Activated CD8-positive, alpha-beta memory T cell treated with anti-CD3 and anti-CD28 coated beads for 4 hours (primary cell): ENCODE measurements at places on chromosomes 2 and 18.
A peak's percentile ranks its signal among the peaks of the same experiment; 100 is the strongest.

GRCh38 chr18:621291-622043, 24.7 kb downstream of the CLUL1 start:
- no peak for DNase-seq

DNA sequence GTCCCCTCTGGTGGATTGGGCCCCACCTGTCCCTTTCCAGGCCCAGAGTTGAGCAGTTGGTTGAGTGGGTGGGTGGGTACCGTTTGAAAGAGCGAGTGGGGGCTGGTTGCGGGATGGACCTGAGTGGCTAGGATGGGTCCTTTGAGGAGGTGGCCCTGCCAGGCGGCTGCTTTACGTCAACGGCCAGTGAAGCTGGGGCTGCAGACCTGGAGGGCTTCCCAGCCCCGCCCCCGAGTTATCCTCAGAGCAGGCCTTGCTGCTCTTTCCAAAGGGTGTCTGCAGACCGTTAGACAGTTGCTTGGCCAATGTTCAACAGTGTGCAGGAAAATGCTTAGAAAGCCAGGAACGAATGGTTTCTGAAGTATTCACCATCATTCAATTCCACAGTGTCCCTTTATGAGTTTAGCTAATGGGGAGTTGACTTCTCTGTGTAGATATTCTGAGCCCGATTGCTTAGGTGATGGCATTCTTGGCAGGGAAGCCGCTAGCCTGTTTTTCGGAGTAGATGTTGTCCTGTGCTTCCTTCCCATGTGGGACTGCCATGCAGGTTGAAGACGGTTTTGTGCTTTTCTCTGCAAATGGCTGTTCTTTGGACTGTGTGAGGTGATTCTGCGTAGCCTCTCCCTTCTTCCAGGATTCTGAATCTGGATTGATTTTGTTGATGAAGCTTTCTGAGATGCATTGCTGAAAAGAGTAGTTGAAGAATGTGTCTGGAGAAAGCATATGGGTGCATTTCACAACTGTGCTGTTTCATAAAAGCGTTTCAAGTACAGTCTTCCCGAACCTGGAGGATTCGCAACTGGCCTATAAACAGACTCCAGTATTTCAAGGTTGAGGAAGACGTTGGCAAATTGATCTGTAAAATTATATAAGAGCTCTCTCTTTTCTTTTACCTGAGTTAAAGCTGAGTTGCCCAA, 45.8 kb downstream of the LDLRAD4 start:
- no peak for DNase-seq

DNA sequence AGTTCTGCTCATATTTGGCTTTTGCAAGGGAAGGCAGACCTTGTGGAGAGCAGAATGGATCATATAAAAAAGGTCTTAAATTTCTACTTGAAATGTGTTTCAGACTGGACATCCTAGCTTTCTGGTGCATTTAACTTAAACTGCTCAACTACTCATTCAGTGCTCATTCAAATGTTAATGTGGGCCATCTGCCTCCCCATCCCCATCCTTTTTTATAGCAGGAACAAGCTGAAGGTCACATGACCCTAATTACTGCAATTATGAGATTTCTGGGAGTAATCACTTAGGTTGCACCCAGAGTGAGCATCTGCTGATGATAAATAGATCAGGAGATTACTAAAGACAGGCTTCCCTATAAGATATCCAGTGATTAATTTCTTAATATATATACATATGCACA, 96.1 kb downstream of the MAP2 start:
- DNase-seq, result no peak

GRCh38 chr2:172972005-172972619, 103.5 kb upstream of the MAP3K20 start:
- no peak for DNase-seq

DNA sequence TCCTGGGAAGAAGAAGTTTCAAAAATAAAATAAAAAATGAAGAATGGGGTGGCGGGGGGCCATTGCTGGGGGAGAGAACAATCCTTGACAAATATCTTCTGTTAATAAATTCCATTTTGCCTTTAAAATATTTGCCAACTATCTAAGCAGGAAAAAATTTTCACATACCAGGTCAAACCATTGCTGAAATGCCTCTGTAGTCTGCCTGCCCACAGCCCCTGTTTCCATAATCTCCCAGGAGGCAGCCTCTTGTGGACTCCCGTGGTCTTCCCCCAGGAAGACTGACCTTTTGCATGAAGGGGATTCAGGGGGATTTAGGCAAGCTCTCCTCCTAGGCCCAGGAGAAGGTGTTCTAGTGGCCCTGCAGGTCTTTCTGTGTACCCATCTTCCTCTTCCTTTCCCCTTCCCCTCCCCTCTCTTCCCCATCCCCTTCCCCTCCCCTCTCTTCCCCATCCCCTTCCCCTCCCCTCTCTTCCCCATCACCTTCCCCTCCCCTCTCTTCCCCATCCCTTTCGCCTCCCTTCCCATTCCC, 61.0 kb downstream of the RPL37A start:
- no peak for DNase-seq

DNA sequence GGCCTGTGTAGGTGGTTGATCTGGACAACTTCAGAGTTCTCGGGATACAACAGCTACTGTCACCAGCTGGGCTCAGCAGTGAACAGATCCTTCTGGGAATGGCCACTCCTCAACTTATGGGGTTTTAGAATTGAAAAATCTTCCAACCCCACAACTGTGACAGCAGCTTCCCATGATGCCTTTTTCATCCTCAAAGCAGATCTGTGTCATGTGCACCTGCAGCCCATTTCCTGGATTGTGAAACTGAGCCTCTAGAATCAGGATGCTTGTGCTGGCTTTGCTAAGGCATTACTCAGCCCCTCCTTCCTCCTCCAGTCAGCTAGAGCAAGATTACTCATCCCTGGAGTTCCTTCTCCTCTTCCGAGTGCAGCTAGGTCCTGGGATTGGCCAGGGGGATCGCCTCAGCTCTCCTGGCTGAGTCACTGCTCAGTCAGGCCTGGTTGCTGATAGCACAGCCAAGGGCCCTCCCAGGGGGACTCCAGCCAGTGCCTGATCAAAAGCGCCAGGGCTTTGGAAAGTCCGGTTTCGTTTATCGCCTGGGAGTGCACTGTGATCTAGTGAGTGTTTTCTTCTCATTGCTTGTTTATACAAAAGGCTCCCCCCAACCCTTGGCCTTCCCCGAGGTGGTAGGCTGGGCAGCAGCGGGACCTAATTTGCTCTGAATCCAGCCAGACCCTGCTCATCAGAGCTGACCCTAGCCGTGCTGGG, 2.4 kb upstream of the LPIN1 start:
- DNase-seq, result peak; percentile 36

DNA sequence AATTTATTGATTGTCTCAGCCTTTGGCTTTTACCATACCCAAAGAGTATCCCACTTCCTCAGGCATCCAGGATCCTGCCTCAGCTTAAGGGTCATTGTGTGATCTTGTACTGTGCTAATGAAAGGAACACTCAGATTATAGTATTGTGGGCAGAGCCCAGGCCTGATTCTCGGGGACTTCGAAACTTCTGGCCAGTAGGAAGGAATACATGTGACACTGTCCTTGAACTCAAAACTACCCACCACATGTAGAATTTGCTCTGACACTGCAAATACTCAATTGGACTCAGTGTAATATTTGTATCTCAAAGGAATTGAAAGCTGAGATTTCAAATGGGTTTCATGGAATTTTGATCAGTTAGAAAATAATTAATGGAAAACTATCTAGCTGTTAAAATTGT, 15.9 kb downstream of the DIS3L2 start:
- no peak for DNase-seq

GRCh38 chr2:127012215-127012614, 94.7 kb downstream of the BIN1 start:
- no peak for DNase-seq

GRCh38 chr2:25381502-25381901, 39.8 kb upstream of the DNMT3A start:
- DNase-seq, result no peak

DNA sequence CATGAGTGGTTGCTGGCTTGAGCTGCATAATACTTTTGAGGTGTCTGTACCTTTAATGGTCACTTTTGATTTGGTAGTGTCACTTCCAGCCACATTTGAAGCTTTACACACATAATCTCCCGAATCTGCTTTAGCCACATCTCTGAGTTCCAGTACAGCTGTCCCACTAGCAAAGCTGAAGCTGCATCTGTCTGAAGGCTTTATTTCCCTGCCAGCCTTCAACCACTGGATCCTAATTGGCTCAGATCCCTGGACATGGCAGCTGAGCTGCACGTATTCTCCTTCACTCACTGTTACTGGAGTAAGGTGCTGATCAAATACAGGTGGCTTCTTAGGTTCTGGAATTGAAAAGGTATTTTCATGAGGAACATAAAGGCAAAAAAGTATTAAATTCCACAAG, 99.7 kb downstream of the TTN start:
- no peak for DNase-seq

GRCh38 chr2:73931531-73932500, 5.1 kb downstream of the DGUOK start:
- DNase-seq, result peak; percentile 20

DNA sequence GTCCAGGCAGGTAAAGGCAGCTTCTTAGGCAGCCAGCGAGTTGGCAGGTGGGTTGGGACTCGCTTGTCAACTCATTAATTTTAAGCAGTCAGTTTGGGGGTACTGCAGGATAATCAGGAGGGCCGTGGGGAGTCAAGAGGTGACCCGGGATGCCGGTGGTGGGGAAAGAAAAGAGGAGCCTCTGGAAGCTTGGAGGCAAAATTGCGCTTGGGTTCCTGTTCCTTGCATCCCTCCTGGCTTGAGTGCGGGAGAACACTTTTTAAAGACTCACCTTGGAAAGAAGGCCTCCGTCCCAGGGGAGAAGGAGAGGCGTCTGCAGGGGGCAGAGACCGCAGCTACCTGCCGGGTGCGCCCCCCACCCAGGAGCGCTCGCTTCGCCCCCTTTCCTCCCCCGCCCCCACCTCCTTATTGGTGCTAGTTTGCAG, at the start of gene KCNJ3:
KCNJ3 (plus strand) TSS at position 400 of the 425 bp plus-strand sequence. CDS start 81 bp downstream, outside the sequence.
- no peak for DNase-seq

- DNase-seq, result no peak
These were observed 28.7 kb upstream of the MARCO start for GRCh38 chr2:118913131-118913802.

GRCh38 chr2:202976809-202977208, 37.9 kb upstream of the NBEAL1 start:
- no peak for DNase-seq

GRCh38 chr2:180334514-180334913, 327.4 kb upstream of the CWC22 start:
- no peak for DNase-seq

GRCh38 chr18:21548647-21549046, 51.9 kb downstream of the ESCO1 start:
- DNase-seq, result no peak

GRCh38 chr2:205959521-205959920, 126.5 kb downstream of the INO80D start:
- no peak for DNase-seq

GRCh38 chr18:59612381-59612780, 84.8 kb downstream of the CCBE1 start:
- DNase-seq, result no peak

GRCh38 chr2:172489681-172490080, 62.3 kb downstream of the ITGA6 start:
- DNase-seq, result no peak

DNA sequence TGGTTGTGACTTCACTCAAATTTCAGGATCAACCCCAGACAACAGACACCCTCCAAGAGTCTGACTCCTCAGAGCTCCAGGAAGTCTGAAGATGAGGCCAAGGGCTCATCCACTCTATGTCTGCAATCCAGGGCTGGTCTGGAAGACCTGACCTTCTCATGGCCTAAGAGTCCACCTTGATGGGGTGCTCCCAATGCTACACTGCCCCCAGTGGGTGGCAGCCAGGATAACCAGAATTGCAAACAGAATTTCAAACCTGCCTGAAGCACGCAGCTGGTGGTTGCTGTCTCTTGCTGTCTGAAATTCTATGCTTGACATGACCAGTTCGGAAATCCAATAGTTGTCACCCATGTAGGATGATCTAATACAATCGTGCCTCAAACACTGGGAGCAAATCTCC, 96.0 kb downstream of the UXS1 start:
- no peak for DNase-seq

DNA sequence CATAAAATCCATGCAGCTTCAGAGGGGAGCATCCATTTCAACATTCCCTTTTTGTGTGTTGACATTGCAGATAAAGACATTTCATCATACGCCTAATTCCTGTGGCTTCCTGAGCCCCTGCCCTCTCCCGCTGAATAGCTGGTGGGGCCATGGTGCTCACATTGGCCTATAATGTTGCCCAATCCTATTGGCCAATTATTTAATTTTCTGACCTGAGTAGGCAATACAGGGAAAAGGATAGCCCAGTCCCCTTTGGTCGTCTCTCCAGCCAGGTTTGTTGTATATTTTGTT, 163.8 kb upstream of the MYCN start:
- DNase-seq, result no peak

DNA sequence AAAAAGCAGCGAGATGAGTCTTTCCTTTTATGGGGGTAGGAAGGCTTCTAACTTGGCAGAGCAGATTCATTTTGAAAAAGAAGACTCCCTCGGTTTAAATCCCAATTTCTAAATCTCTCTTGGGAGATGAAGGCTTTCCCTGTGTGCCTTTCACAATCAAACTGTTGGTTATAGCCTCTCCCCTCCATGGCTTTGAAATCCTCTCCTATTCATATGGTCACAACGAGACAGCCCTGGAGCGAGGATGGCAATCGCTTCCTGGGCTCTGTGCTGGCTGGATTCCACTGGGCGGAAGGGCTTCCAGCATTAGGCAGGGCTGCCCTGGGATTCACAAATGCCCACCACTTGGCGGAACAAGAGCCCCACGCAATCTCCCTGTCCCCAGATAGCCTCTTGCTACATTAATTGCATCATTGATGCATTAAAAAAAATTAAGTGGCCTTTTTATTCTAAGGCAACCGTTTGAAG, 1.6 kb downstream of the CAVIN2 start:
- DNase-seq, result no peak

DNA sequence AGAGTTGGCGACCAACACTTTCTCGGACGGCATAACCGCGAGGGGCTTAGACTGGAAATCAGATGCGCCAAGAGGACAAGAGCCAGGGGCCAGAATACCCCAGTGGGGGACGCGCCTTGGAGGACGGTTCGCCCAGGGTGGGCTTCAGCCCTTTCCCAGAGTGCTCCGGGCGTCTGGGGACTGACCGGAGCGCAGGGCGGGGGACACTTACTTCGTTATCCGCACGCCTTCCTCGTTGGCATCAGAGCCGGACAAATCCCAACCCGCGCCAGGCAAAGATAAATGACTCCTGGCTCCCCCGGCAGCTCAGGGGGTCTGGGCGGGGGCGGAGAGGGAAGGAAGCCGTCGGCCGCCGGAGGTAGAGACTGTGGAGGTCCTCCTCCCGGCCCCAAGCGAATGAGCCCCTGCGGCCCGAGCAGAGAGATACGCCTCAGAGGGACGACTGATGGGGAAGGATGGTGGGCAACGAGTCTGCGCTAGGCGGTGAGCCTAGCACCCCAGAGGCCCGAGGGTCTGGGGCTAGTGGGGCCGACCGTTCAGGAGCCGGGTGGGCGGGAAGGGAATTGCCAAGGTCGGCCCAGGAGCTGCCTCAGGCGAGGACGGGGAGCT, 4.7 kb upstream of the SATB2 start:
- no peak for DNase-seq
